ENCODE measurements at places on chromosomes 13 and 19.

DNA sequence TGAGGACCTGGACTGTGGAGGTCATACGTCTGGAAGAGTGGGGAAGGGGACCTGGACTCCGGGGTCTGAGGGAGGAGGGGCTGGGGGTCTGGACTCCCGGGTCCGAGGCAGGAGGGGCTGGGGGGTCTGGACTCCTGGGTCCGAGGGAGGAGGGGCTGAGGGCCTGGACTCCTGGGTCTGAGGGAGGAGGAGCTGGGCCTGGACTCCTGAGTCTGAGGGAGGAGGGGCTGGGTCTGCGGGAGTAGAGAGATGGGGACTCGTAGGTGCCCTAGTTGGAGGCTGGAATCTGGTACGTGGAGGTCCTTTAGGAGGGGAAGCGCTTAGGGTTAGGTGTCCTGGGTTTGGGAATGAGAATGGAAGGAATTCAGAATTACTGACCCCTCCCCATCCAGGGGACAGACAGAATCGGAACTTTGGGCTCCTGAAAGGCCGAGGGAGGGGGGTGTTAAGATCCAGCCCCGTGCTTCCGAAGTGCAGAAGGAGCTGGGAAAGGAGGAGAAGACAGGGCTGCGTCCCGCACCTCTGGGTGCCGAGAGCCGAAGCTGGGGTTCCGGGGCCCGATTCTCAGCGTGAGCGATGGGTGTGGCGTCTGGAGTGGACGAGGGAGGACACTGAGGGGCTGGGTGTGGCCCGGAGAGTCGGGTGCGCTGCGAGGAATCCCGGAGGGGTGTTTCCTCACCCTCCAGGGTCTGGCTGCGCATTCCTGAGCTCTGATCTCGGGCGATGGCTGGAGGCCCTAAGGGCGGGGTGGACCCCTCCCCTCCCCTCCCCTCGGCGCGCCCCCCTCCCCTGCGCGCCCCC is 608 bp downstream of the MYADM start:
- peak; percentile 83 for DNase-seq

GRCh38 chr19:18718015-18718526 is 34.6 kb downstream of the CRTC1 start:
- DNase-seq: no peak

- no peak for DNase-seq
Measured at GRCh38 chr19:55504252-55504603, 16.0 kb downstream of the SSC5D start.

DNA sequence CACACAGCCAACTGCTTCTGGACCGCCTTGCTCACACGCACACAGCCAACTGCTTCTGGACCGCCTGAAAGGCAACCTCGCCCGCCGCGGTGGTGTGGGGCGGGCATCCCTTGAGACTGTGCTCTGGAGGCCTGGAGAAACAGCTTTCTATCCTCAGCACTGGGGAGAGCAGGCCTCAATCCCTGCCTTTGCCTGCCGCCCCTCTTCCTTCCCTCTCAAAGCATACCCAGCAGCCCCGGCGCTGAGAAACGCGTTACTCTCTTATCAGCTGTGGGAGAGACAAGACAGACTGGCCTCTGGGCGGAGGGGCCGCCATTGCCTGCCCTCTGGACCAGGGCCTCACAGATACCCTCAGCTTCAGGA is 2.9 kb downstream of the LIPE start:
- DNase-seq: no peak

GRCh38 chr19:16349551-16350152 is 25.0 kb downstream of the KLF2 start:
- DNase-seq: no peak

- no peak for DNase-seq
Measured at GRCh38 chr13:37348916-37349643, 243.6 kb upstream of the CSNK1A1L start.

DNA sequence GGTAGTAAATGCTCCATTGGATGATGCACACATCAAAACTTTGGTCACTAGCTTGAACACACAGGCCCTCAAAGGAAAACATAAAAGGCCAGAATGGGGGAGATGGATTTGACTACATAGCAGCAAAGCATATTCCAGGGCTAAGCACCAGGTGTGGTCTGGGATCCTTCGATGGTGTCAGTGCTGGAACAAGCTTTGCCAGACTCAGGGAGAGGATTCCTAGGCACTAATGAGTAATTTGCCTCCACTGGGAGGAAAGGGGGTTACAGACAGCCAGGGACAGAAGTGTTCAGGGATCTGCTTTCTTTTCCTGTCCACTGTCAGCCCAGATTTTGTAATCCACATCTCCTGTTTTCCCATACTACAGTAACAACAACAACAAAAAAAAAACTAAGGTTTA is 157.2 kb upstream of the OBI1 start:
- no peak for DNase-seq

GRCh38 chr19:52343548-52343947 is 7.5 kb downstream of the ZNF610 start:
- DNase-seq: peak; percentile 8

DNA sequence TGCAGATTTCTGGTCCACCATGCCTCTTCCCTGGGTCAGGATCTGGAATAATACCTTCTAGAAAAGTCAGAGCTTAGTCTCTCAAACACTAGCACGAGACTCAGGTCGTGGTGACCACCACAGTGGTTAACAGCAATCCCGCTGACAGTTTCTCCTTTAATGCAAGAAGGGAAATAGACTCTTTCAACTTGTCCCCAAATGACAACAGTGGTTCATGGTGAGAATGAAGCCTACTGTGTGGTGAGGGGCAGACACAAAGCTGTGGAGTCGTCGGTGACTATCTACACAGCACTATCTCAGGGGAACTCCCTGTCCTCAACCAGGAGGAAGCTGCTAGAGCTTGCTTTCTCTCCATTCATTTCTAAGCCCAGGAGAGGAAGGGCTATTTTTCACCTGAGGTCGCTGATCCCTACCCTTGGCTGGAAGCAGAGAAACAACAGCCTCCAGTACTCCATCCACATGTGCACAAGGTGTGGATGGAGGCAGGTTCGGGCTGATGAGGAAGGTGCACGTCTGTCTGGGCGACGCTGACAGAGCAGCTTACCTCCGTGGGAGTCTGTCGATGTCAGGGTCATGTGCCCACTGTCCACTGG is 72.4 kb downstream of the STK24 start:
- DNase-seq: no peak

GRCh38 chr13:73516731-73517130 is 457.9 kb downstream of the KLF5 start:
- no peak for DNase-seq

- DNase-seq: peak; percentile 2
Measured at GRCh38 chr13:39196965-39197646, 158.8 kb downstream of the NHLRC3 start.

DNA sequence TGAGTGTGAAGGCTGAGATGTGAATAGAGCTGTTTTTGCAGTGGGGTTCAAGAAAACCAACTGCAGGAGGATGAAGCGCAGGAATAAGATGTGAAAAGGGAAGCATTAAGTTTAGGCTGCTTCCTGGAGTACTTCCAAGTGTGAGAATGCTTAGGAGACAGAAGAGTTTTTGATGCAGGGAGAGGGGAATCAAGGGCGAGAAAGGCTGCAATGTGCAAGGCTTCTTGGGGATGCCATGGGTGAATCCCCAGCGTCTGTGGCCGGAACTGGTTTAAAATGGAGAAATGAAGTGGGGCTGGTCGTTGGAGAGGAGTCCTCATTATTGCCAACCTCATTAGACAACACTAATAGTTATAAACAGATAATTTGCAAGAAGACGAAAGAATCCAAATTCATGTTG is 764.9 kb downstream of the LIG4 start:
- DNase-seq: peak; percentile 19

DNA sequence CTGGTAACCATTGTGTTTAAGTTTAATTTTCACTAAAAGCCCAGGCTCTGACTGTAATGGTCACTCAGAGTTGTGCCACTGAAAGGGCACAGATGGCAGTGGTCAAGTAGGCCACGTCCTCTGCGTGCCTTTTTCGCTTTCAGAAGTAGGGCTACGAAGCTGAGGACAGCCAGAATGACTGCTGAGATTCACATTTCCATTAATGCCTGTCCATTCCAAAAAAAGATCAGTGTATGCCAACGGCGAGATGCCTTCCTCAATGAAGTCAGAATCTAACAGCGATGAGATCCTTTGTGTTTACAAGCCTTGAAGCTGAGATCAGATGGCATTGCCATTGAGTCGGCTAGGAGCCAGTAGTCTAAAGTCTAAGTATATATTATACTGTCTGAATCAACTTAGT is 311.3 kb downstream of the FGF14 start:
- DNase-seq: no peak

DNA sequence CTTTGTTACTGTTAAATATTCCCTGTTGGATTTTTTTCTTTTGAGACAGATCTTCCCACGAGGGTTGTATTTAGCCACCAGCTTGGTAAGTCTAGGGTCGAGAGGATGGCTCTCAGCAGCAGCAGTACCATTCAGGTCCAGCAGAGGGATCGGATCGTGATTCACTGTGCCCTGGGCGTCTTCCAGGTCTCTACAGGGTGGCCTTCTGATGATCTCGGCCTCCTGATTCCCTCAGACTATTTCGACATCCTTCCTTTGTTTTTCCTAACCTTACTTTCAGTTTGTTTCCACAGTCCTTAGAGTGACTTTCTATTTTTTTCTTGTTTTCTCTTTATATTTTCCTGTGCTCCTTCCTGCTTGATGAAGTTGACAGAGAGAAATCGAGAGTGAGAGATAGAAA is 1436.9 kb downstream of the UQCRFS1 start:
- peak; percentile 82 for DNase-seq

GRCh38 chr19:35177377-35178274 is 23.1 kb downstream of the FXYD5 start:
- no peak for DNase-seq

GRCh38 chr13:26590951-26591350 is 33.5 kb downstream of the WASF3 start:
- DNase-seq: no peak

DNA sequence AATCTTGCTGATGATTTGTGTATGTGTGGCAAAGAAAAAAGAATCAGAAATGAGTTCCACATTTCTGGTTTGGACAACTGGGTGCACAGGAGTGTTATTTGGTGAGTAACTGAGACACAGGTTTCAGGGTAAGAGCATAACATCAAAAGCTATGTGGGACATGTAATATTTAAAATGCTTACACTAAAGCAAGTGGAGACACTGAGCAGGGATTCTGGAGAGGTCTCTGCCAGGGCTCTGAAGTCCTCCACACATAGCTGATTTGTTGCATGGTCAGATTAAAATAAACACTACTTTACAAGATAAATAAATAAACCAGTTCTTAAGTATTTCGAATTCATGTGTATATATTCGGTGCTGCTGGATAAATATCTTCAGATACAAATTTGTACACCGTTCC is 16.3 kb upstream of the PEG3 start:
- DNase-seq: no peak

DNA sequence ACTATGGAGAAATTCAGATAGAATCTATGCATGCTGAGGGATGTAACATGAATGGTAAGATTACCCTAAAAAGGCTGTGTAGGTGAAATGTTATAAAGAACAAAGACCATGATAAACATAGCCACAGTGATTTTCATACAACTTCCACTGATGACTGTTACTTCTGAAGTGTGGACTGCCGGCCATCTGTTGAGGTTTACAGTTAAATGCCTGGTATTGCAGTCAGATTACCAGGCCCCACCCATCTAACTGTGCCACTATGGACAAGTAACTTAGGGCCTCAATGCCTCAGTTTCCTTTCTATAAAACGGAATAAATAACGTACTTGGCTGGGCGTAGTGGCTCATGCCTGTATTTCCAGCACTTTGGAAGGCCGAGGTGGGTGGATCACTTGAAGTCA is 395.6 kb downstream of the KLF12 start:
- DNase-seq: no peak

DNA sequence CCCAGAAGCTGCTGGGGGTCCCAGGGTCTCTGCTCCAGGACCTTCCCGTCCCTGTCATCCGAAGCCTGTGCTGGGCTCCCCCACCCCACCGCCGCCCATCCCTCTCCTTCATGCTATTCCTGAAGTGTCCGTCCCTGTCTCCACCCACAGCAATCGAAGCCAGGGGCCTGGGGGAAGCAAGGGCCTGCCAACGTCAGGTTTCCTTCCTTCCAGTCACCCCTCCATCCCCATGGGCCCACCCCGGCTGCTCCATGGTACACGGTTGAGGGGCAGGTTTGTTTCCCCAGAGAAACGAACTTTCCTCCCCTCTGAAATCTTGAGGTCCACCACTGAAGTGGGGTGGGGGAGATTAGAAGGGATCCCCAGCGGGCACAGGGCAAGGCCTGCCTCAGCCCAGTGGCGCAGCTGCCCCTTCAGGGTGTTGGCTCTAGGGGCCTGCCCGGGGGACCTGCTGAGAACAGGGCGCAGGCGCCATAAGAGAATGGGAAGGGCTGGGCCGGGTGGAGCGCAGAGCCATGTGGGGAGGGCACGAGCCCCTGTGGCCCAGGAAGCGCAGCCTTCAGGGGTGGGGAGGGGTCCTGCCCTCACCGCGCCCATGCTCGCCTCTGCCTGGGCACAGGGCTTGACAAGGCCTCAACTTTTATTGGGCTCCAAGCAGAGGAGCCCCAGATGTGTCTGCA is 16.1 kb downstream of the CEBPG start:
- no peak for DNase-seq

DNA sequence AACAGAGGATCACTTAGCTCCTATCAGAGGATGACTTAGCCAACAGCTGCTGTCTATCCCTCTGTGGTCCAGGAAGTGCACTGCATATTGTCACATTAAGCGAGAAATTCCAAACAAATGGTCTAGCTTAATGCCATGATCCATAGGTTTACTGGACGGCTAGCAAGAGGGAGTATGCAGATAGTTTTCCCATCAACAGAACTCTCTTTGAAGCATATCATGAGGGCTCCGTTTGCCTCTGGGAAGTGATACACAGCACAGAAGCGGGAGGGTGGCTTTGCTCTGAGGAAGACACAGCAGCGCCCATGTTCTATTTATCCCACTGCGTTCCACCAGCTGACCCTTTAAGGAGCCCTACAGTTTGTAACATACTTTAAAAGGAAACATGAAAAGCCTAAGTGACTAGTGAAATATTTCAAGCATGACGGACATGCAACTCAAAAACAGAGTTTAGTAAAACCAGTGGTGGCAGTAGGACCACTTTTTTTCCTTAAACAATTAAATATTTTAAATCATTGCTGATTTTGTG is 52.7 kb downstream of the COL4A1 start:
- DNase-seq: no peak

DNA sequence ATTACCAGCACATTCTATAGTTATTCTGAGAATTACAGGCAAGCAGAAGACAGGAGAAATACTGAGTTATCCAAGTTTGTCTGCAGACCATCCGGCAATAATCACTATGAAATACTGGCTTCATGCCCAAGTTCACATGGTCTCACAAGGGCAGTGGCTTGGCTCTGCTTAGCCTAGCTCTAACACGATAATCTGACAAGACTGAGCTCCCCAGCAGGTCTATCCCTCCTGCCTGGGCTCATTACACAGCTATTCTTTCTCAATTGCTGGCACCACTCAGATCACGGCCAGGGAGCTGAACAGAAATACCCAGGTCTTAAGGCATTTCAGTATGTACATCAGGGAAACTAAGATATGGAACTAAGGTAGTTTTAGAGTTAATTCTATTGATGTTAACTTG is 361.6 kb upstream of the PCDH20 start:
- DNase-seq: no peak
